ENCODE measurements at places on chromosomes 3 and 15.
A peak's percentile ranks its signal among the peaks of the same experiment; 100 is the strongest.

DNA sequence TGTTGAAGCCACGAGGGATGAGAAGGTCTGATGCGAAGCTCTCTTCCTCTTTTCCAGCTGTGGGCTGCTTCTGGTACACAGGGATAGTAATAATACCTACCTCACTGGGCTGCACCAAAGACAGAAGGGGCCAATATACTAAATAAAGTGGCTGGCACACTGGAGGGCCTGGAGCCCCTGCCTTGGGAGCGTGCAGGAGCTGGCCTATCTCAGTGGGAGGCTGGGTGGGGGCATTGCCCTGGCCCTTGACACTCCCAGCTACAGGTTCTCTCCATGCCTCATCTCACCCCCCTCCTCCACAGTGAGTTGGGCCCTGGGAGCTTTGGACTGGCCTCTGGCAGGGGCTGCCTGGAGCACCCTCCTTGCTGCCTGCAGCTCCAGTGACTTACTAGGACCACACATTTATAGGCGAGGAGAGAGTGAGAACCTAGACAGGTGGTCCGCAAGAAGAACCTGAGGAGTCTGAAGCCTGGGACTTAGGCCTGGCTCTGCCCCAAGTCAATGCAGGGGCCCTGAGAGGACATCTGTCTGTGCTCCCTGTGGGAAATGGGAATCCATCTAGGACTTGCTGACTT is 1.6 kb downstream of the NOX5 start:
- DNase-seq: no peak

DNA sequence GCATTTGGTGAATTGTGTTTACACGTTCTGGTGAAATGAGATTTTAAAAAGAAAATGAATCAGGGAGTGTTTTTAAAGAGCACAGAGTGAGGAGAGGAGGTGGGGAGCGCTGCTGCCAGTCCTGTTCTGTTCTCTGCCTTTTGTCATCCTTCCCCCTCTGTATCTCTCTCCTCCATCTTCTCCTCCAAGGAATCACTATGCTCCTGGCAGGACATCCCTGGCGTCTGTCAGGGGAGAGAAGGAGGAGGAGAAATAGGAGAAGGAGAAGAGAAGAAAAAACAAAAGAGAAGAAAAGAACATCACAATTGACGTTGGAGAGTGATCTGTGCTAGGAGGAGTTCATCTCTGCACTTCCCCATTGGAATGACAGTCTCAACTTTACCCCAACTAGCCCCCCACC is 627.6 kb upstream of the TBL1XR1 start:
- no peak for DNase-seq

DNA sequence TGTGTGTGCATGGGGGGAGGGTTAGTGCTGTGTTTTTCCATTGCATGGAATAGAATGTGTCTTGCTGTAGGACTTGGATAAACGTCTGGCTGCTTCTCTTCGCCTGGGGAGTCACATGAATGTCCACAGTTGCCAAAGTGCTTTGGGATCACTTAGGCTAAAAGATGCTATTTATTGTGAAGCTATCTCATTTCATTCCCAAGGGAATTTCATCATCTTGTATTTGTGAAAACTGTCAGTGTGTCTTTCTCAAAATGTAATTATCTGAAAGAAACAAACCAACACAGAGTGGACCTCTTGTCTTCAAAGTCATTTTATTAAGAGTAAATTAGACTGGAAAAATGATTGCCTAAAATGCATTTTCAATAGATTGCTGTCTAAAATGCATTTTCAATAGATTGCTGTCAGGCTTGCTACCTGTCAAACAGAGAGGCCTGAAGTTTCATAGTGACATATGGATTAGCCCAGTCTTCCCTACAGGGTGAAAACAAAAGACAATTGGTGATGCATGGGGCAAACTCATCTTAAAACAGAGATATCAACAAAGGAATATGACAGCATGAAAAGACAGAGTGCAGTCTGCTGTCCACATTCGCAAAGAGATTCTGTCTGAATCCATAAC is 117.1 kb upstream of the GOLIM4 start:
- DNase-seq: no peak

DNA sequence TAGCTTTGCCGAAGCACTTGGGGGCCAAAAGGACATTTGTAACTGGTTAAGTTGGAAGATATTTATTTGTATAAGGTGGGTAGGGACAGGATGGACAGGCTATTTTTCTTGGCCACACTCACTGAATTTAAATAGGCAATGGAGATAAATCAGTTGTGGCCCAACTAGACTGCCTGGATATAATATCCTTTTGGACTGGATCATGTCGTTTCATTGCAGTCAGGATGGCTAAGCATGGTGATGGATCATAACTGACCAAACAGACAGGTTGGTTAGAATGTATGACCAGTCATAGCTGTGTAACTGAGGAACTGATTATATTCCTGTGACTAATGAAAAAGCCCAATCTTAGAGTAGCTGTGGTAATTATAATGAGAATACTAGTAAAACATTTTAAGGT is 284.0 kb downstream of the LPP start:
- DNase-seq: no peak

GRCh38 chr15:86002444-86002843 is 77.2 kb upstream of the AGBL1 start:
- no peak for DNase-seq

- DNase-seq: no peak
These were observed 764.0 kb upstream of the DPPA4 start for GRCh38 chr3:110101361-110101760.

- no peak for DNase-seq
These were observed 12.8 kb upstream of the GATA2 start for GRCh38 chr3:128505771-128506170.

DNA sequence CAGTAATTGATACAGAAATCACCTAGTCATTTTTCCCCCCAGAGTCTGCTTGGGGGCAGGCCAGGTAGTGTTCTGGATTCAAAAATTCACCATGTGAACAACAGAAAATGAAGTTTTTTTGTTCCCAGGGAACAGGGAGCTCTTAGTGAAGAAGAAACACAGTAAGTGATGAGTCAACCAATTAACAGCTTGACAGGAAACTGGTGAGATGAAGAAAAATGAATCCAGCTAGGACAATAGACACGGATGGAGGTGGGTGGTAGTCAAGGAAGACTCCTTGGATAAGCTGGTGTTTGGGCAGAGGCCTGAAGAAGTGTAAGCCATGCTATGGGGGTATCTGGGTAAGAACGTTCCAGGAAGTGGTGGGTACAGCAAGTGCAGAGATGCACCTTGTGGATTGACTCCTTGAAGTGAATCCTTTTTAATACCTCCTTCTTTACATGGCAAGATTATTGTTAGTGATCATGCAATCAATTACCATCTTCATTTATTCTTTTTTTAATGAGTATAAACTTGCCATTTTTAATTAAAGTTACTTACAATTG is 339.9 kb upstream of the RGMA start:
- DNase-seq: no peak

- DNase-seq: peak; percentile 37
These were observed 60.9 kb downstream of the ASB7 start for GRCh38 chr15:100663086-100663914.

GRCh38 chr3:4334548-4334947 is 31.4 kb downstream of the SETMAR start:
- DNase-seq: no peak

DNA sequence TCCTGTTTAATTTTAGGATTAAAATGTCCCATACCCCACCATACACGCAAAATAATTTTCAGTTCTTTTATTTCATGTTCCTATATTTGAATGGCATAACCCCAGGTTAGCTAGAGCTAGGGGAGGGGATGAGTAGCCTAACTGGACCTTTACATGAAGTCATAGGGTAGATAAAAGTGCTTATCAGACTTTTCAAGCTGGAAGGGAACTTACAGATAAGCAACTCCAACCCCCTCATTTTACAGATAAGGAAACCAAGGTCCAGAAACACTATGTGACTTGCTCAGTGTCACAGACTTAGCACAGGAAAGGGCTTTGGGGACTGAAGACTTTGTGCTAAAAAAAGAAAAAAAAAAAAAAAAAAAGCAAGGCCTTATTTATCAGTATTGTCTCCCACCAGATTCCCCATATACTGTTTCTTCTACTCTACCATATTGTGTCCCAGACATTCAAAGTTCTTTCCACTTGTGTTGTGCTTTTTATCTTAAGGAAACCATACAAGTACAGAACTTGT is 10.6 kb upstream of the TNIK start:
- DNase-seq: no peak

DNA sequence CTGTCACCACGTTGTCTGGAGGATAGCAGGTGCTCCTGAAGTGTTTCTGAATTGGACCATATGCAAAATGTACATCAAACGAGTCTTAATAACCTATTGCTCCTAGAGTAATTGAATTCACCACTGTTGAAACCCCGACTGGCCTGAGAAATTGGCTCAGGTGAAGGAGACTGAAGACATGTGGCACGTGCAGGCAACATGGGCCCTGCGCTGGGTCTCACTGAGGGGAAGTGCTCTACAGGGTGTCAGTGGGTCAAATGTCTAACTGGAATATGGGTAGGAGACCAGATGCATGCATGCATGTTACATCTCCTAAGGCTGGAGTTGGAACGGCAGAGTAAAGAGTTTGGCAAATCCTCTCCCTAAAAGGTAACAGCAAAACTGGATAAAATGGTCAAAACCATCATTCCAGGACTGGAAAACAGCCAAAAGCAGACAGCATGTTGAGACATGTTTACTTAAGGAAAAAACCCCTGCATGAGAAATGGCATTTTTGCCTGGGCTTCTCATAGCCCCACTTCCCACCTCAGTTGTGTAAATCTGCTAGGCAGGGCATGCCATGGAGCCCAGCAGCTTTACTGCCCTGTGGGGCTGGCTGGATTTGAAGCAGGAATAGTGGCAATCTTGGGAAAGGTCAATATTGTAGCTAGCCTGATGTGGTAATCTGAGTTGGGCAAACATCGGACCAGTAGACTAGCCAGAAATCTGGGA is 131.3 kb downstream of the TJP1 start:
- DNase-seq: no peak

GRCh38 chr15:25859838-25860645 is 3.1 kb downstream of the ATP10A start:
- no peak for DNase-seq

- DNase-seq: no peak
These were observed 23.7 kb downstream of the FILIP1L start for GRCh38 chr3:100090669-100091005.

GRCh38 chr3:118102737-118103136 is 931.9 kb downstream of the IGSF11 start:
- no peak for DNase-seq

DNA sequence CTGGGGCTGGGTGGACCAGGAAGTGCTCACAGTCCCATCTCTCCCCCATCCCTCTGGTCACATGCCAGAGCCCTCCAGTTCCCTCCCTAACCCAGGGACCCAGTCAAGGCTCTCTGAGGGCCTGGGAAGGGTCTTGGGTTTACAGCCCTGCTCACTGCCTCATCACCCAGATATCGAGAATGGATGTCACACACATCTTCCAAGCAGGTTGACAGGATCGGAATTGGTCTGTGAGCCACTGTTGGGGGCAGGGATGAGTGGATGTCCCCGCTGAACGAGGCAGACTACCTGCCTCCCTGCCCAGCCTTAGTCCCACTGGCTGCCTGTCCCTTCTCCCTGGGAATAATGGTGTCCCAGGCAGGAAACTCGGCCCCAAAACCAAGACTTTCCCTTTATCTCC is 20.0 kb upstream of the GOLGA6C start:
- DNase-seq: peak; percentile 2

DNA sequence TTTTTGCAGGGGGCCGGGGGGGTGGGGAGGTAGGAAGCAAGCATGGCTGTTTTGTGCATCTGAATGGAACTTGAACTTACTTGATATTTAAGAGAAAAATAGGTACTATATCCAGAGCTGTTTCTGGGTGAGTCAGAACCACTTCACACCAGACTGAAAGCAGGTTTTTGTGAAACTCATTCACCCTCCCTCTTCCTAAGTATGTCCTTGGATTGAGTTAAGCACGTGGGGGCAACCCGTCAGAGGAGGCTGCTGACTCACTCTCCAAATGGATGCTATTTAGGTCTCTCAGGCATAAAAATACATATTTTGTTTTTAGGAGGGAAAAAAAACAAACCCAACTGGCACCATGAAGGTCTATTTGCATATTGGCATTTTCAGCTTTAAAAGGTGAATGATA is 270.3 kb downstream of the RYR3 start:
- no peak for DNase-seq

GRCh38 chr15:73270366-73271097 is 98.2 kb downstream of the HCN4 start:
- DNase-seq: no peak
